ENCODE measurements at places on chromosomes 5 and 9.

GRCh38 chr9:37944266-37944650 is 40.3 kb upstream of the SLC25A51 start:
- DNase-seq, result no peak

DNA sequence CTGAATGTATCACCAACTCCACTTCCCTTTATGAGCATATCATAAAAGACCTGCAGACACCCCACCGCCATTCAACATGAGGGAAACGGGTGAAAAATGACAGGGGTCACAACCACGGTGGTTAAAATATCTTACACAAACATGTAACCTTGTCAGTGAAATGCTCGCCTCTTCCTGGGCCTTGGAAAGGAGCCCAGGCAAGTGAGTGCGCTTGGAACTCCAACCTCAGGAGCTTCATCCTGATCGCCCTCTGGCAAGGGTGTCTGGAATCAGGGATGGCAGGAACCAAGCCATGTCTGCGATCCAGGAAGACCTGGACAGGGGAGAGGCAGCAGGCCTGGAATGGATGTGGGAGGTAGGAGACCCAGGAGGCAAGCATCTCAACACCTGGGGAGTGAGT is 282.7 kb downstream of the GAS1 start:
- no peak for DNase-seq

GRCh38 chr5:14929293-14930065 is 57.9 kb upstream of the ANKH start:
- DNase-seq, result no peak

GRCh38 chr9:4984171-4984620 is 876 bp upstream of the JAK2 start:
- DNase-seq, result no peak

DNA sequence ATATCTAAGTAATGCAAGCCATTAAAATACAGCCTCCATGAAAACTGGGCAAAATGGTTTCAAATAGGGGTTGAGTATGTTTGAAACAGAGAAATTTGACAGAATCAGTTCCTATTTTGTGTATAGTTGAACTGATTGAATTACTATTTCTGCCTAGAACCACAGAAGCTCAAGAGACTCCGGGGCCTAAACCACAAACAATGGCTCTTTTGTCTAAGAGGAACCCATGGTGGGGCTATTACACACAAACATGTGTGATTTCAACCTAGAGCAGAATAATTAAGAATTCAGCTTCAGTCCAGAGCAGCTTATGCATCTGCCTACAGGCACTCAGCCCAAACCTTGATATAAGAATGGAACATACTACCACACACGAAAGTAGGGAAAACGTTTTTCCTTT is 171.2 kb upstream of the MPDZ start:
- no peak for DNase-seq

DNA sequence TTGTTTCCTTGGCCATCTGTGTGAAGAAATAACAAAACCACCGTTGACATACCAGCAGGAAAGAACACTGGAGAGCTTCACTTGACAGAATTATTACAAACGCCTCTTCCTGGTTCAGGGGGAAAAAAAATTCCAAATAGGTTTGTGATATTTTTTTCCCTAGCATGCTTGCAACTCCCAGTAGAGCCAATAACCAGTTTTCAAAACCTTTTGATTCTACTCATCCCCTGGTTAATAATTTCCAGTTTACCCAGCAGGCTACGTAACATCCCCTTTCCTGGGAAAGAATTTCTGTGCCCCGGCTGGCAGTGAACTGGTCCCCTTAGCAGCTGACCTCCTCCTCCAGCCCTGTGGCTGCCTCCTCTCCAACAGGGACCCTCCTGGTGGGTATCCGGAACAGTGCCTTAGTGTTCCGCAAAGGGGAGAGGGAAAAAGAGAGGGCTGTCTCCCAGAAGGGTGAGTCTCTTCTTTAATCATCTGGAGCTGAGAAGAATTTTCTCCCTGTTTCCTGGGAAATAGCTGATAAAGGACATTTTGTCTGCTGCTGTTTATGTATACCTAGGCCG is 72.8 kb upstream of the BOD1 start:
- no peak for DNase-seq

- DNase-seq, result no peak
Measured at GRCh38 chr5:32195265-32195664, 21.1 kb upstream of the GOLPH3 start.

DNA sequence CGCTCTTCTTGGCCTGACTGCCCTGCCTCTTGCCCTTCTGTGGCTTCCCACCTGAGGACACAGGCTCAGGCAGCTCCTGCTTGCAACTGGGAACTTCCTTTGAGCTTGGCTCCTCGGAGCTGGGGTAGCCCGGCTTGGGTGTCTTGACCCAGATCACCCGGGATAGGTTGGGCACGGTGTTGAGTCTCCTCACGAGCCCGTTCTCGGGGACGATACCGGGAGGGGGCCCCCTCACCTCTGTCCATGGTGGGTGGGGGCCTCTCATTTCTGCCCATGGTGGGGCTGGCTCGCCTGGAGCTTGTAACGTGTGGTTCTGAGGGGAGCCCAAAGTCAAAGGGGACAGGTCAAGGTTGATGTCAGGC is 7.8 kb upstream of the DDX41 start:
- DNase-seq, result no peak

DNA sequence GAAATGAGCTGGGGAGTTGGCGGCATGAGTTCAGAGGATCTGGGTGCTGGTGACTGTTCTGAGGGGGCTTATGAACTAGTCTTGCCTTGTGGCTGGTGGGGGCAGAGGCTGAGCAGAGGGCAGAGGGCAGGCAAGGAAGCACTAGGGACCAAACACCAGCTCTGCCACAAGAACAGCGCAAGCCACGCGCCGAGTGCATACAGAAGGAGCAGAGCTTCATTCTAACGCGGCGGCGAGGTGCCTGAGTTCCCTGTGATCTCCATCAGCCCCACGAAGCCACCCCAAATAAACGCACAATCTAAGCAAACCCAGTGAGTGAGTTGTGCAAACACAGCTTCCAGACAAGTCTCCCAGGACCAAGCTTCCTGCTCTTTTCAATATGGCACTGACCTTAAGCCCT is 110.6 kb upstream of the ALDH1B1 start:
- DNase-seq, result no peak

DNA sequence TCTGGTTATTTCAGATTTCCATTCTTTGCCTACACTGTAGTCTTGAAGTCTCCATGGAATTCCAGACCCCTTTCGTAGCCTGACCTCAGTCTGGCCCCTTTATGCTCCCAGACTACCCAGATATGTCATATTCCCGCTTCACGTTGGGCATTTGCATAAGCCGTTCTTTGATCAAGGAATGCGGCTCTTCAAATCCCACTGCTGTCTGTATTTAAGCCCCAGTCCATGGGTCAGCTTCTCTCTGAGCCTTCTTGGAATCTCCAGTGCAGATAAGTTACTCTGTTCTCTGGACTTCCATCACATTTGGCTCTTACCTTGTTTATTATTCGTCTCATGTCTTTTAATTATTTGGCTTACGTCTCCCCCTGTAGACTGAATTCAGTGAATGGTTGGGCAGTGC is 97.4 kb downstream of the PARP8 start:
- no peak for DNase-seq

DNA sequence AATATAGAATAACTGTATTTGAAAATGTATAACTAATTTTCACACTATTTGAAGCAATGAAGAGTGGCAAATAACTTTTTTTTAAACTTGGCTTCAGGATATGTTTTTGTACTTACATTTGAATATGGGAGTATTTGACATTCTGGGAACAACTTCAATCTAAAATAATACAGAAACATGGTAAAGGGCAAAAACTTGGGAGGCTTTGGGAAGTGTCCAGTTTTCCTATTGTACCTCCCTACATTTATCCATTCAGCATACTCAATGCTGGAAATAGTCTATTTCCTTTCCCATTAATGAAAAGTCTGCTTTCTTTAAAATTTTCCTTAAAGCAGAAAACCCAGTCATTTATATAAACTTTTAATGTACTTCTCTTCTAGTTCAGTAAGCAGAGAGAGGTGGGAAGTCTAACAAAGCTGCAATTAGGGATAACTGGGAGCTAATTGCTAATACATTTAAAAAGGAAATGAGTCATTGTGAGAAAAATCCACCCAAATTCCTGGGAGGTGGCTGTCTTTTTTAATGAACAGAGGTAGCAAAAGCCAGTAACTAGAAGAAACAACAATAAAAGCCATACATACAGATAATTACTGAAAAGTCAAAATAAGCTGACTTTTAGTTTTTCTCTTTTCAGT is 128.8 kb downstream of the FBN2 start:
- no peak for DNase-seq

DNA sequence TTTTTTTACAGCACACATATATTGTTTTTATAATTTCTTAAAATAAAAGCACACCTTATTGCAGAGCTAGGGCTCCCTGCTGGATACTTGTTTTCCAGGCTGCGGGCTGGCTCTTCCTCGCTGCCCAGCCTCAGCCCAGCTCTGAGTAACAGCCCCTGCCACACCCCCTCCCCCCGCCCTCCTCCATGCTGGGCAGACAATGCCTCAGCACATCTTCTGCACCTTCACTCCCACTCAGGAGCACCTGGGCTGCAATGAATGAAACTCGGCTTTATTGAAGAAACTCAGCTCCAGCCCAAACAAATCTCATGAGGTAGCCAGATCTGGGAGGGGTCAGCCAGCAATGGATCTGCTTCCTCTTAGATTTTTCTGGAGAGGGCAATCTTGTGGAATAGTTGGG is 9.5 kb downstream of the IL9 start:
- DNase-seq, result no peak

DNA sequence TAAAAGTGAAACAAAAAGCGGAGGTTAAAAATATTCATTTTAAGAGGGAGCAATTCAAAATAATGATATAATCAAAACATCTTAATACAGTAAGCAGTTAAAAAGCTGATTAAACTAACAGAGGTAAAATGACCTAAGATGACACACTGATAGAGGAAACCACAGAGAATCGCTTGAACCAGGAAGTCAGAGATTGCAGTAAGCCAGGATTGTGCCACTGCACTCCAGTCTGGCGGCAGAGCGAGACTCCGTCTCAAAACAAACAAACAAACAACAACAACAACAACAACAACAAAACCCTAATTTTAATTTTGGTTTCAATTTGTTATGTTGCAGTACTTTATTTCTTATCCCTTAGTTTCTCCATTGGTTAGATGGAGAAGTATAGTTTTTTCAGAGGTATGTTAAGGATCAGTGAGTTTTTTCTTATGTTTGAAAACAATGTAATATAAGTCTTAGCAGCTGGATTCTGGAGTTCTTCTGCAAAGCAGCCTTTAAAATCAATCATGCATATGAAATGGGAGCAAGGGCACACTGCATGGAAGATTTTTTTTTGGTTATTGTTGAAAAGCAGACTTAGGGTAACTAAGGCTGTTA is 58.5 kb downstream of the MLANA start:
- no peak for DNase-seq

DNA sequence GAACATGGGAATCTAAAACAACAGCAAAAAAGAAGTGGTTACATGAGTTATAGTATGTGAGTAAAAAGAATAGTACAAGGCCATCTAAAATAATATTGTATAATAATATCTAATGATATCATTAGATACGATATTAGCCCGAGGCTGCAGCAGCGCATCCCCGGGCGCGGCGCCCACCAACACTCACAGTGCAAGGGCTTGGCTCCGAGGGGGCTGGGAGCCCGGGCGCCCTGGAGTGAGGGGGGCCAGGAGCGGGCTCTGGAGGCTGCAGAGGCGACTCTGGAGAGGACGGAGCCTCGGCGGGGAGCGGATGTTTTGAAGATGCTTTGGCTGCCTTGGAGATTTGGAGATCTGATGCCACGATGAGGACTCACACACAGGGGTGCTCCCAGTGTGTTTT is 68.1 kb upstream of the TMEM252 start:
- no peak for DNase-seq

GRCh38 chr9:120895951-120896350 is 19.0 kb upstream of the PHF19 start:
- DNase-seq, result no peak

- no peak for DNase-seq
Measured at GRCh38 chr9:87063246-87063645, 115.9 kb upstream of the GAS1 start.
